ENCODE measurements at places on chromosomes 6 and 20. TPM values are rescaled to one million over a fixed set of nuclear protein-coding genes. Genes with fewer than 3 reads are reported as not detected.

Gene CD93
- total RNA-seq: not detected

DNA sequence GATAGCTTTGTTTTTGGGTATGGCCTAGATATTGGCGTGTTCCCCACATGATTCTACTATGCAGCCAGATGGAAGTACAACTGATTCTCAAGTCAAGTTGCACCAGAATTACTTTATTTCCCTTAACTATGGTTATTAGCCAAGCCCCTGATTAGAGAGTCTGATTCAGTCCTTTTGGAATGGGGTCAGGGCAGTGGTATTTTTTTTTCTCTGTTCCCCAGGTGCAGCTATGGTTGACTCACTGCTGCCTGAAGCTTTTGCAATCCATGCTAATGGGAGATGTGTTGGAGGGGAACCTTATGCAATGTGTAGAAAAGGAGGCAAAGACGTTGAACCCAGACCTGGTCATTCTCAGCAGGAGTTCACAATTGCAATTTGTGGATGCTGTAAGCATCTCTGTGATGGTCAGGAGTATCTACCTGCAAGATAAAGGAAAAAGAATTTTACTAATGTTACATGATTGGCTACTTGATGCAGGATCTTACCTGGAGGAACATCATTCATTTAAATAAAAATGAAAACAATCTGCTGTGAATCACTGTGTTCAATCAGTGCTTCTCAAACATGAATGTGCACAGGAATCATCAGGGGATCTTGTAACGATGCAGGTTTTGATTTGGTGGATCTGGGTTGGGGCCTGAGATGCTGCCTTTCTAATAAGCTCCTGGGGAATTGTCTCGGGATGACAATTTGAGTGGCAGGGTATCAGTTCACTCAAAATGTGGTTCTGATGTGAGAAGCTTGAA lies 49.4 kb downstream of the PFDN4 start:
- DNase-seq: no peak

Gene HDAC2
- 330 TPM for total RNA-seq

DNA sequence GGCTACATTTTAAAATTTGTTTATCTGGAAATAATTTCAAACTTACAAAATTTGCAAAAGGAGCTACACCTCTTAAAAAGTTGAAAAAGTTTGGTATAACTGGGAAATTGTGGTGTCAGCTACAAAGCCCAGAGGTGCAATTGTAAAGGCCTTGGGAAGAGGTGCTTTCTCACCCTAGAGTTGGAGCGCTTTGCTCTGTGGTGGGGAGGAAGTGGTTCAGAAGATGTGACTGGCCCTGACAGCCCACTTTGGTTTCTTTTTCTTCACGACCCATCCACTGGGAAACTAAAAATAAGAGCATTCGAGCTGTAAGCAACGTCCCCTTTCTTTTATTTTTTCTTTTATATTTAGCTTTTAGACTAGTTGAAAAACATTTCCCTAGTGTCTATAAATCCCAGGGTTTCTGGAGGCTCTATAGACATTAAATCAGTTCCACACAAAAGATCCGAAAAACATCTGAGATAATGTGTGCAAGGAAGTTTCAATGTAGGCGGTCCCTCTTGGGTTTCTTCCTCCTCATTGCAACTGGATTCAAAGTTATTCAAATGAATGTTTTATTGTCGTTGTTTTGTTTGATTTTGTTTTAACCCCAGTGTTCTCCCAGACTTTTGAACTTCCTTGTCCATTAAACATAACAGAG lies 397.8 kb downstream of the KIF16B start:
- DNase-seq: no peak

Gene CST4
- not detected for total RNA-seq

DNA sequence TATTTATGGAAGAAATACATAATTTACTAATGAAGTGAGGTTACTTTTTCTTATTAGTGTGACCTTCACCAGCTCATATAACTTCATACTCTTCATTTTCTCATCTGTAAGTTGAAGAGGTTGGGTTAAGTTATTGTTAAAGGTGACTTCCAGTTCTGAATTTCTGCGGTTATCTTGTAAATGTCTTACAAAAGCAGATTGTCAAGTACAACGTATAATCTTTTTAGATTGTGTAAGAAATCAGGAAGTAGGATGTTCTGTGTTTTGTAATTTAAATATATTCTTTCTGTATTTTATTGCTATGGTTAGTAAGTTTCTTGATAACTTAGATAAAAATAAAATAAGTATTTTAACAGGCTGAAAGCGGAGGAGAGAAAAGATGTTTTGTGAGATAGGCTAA lies 12.0 kb downstream of the WTAP start:
- DNase-seq: no peak

Gene NKAIN2
- 0.29 TPM for total RNA-seq

DNA sequence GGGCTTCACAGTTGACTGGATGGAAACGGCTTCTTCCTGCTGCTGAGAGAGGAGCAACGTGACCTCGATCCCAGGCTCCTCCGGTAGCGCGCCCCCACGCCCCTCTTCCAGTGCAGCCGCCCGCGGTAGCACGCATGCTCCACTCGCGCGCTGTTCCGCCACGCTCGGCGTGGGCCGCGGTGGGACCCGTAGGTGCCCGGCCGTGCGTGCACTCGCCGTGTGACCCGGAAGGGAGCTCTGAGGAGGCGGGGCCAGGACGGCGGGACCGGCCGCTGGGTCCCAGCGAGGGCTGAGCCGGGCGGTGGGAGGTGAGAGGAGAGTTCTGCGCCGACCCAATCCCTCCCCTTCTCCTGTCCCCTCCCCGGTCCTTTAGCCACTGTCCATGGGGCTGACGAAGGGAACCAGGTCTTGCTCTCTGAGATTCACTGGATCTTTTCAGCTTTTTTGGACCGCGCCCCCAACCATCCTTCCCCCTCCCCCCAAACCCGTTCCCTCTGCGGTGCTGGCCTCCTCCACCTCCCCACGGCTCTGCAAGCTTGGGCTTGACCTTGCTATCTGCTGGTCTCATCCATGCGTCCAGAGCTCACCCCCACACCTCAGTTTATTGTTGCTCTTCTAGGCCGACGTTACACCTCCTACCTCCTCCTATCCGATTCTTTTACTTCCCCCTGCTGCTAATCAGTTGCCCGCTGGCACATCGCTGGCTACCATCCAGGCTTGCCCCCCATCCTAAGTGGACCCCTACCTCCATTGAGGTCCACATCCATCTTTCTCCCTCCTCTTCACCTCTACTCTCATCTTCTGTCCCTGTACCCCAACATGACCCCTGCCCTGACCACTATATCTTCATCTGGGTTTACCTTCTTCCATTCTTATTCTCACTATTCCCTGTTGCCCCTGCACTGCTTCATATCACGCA lies at the start of gene CUL9:
Gene CUL9, plus strand, starts transcription at position 255 of the 919 bp plus-strand sequence. CDS start 2,115 bp downstream, outside the sequence.
- DNase-seq: peak; percentile 77

- DNase-seq: no peak
Measured at GRCh38 chr6:5866547-5867051, 140.1 kb downstream of the NRN1 start.

GRCh38 chr6:30646450-30647241 lies at the start of gene C6orf136:
TSS of gene C6orf136 (plus strand) at chr6:30647133. CDS start at chr6:30647232, 99 bp downstream.
- DNase-seq: peak; percentile 94

Gene RIPPLY2
- 0.90 TPM for total RNA-seq

DNA sequence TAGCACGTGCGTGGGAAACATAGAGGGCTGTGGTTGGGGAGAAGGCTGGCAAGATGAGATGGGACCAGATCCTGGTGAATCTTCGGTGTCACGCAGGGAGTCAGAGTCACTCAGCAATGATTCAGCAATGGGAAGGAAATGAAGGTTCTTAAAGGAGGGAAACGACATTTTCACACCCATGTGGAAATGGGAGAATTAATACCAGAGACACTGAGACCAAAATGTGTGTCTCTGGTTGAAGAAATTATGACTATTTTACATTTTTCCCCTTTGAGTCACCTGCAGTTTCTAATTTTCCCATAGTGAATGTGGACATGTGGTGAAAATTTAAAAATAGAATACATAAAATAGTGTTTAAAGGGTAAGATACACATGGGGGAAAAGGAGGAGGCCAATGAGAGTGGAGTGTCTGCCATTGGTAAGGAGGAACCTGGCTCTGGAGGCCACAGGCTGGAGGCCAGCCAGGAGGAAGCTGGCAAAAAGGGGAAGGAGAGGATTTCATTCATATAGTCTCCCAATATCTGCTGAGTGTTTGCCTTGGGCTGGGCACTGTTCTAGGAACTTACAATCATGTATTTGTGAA lies 17.5 kb downstream of the NRN1 start:
- no peak for DNase-seq

Gene TGM3
- not detected for total RNA-seq

Gene MAFB
- 1.0 TPM for total RNA-seq

- DNase-seq: peak; percentile 66
Measured at GRCh38 chr20:53768329-53768728, 174.7 kb upstream of the ZNF217 start.

Gene ID4
- 14.0 TPM for total RNA-seq

DNA sequence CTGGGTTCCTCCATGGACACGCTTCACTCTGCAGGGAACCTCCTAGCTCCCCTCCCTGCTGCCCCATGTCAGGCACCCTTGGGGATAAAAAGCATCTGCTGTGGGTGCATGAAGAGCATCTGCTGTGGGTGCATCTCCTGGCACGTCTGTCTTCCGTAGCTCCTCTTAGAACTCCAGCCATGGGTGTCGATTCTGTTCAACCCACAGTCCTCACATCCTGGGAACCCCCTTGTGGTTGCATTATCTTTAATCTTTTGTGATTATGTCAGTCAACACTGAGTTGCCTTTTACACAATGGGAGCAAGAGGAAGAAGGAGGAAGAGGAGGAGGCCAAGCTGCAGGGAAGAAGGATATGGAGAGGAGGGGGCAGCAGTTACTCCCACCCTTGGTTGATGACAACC lies 24.1 kb upstream of the CCR6 start:
- no peak for DNase-seq

GRCh38 chr20:10132387-10132786 lies 86.2 kb upstream of the SNAP25 start:
- DNase-seq: no peak

- DNase-seq: peak; percentile 58
Measured at GRCh38 chr6:161947371-161947770, 673.5 kb upstream of the AGPAT4 start.

GRCh38 chr6:74597266-74597665 lies 608.6 kb downstream of the COL12A1 start:
- no peak for DNase-seq

Gene MYH7B
- total RNA-seq: 0.42 TPM

GRCh38 chr6:106138151-106138550 lies 52.0 kb downstream of the PRDM1 start:
- no peak for DNase-seq

- no peak for DNase-seq
Measured at GRCh38 chr20:24664266-24664986, 195.0 kb downstream of the SYNDIG1 start.

DNA sequence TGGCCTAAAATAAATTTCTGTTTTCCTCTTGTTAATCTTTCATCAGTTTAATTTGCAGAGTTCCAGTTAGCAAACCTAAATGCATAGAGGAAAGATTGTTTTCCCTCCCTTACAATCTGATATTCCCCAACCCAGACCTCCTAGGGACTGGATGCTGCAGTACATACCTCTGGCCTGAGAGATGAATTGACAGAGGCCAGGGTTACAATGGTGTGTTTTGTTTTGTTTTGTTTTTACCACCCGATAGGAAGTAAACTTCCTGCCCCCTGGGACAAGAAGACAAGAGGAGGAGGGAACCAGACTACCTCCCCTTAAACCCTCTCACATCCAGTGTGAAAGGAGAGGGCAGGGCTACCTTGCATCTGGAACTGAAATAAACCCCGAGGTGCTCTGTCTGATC lies 319.0 kb downstream of the LRFN2 start:
- DNase-seq: no peak

DNA sequence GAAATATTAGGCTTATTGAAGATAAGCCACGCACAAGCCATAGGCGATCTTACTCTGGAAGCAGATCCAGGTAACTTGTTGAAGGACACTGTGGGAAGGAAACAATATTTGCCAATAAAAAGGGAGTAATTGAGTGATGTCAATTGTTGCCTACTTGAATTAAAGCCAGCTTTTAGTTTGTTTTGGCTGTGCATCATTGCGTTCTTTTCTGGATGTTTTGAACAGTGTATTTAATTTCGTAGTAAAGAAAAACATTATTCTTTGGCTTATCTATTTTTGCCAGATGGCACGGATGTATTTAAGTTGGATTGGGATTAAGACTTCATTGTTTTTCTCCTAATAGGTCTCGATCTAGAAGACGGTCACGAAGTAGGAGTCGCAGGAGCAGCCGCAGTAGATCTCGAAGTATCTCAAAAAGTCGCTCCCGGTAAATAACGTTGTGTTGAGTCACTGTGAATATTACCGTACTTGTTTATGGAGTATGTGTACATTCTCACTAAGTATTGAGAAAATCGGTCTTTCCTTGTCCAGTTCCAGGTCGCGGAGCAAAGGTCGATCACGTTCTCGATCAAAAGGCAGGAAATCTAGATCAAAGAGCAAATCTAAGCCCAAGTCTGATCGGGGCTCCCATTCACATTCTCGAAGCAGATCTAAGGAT lies 2.6 kb downstream of the SRSF6 start:
- no peak for DNase-seq

Gene SRMS
- 0.70 TPM for total RNA-seq

Gene SLC22A2
- total RNA-seq: 0.86 TPM

- no peak for DNase-seq
Measured at GRCh38 chr6:48826901-48827701, 636.0 kb downstream of the MMUT start.

GRCh38 chr6:140276719-140277118 lies 902.3 kb upstream of the CITED2 start:
- no peak for DNase-seq

GRCh38 chr6:72290620-72291019 lies 331.2 kb upstream of the KCNQ5 start:
- no peak for DNase-seq

Gene PCSK2
- total RNA-seq: 2.8 TPM

Gene PBOV1
- not detected for total RNA-seq

Gene HAO1
- total RNA-seq: not detected

GRCh38 chr6:156674197-156674596 lies 103.0 kb upstream of the ARID1B start:
- DNase-seq: no peak

DNA sequence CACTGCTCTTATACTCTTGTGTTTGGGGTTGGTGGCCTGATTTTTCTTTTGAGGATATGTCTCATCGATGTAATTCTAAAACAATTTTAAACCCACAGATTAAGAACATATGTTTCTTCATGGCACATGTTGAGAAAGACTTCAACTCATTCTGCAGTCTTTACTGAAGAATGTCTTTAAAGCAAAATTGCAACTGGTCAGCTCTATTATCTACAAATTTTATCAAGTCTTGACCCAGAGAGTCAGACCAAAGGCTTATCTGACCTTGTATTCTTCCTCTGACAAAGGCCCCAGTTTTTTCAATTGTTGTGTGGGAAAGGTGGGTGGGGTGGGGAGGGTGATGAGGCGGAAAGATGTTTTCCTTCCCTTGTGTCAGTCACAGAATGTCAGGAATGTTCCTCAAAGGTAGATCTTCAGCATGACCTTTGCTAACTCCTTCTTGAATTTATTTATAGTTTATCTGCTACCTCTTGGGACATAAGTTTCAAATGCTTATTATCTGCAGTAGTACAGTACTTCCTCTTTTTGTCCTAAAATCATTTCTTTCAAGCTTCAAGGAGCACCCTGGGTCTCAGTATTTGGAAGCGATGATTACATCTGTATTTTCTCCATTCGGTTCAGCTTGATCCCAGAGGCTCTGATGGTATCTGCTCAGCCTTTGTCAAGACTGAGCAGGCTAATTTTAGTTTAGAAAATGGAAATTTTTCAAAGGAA lies 63.2 kb upstream of the TIAM2 start:
- DNase-seq: no peak

GRCh38 chr6:69179681-69180080 lies 544.6 kb downstream of the ADGRB3 start:
- DNase-seq: peak; percentile 43

- no peak for DNase-seq
Measured at GRCh38 chr20:31923388-31924331, 28.2 kb downstream of the PDRG1 start.

Gene FAM110A
- total RNA-seq: 11.5 TPM

Gene TRERF1
- 18.0 TPM for total RNA-seq

GRCh38 chr6:54860739-54861138 lies 14.2 kb downstream of the FAM83B start:
- DNase-seq: no peak

Data from H9 (cell line).